Naive thymus-derived CD4-positive, alpha-beta T cell (primary cell): ENCODE measurements at places on chromosomes 12 and 14. TPM values are rescaled to one million over a fixed set of nuclear protein-coding genes. Genes with fewer than 3 reads are reported as not detected.

DNA sequence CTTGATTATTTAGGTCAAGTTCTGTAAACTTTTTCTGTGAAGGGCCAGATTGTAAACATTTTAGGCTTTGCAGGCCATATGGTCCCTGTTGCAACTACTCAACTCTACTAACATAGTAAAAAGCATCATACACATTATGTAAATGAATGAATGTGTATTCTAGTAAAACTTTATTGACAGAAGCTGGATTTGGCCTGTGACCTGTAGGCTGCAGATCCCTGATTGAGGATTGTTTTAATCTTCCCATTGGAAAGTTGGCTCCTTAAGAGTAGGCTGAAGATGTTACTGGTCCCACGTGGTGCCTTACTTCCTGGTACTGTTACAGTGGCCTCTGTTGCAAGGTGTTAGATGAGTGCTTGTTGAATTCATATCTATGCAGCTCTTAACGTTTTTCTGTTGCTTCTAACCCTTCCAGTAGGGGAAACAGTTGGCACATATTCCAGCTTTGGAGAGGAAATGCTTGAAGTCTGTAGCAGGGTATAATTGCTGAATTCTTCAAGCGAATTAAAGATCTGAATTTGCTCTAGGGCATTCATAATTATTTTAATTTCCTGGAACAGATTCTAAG is 133.6 kb upstream of the DNM1L start:
- no peak for DNase-seq

The SMAGP gene
- total RNA-seq, result 3.9 TPM

- peak; percentile 64 for DNase-seq
These were observed 10.0 kb upstream of the GPR19 start for GRCh38 chr12:12705838-12706520.

DNA sequence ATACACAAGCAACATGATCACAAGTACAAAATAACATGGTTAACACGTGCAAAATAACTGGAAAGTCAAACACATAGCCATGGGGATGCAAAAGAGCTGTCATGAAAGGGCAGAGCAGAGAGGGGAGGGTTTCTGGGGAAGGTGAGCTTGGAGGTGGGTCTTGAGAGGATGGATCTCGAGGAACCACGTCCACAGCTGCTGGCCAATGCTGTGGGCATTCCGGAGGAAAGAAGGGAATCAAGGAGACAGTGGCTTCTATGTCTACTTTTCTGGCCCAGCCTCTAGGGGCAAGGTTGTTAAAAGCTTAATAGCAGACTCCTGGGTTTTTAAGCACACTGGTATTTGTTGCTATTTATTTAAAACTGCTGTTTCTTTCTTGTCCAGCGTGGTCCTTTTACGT is 8.4 kb upstream of the MYH7 start:
- DNase-seq, result no peak

DNA sequence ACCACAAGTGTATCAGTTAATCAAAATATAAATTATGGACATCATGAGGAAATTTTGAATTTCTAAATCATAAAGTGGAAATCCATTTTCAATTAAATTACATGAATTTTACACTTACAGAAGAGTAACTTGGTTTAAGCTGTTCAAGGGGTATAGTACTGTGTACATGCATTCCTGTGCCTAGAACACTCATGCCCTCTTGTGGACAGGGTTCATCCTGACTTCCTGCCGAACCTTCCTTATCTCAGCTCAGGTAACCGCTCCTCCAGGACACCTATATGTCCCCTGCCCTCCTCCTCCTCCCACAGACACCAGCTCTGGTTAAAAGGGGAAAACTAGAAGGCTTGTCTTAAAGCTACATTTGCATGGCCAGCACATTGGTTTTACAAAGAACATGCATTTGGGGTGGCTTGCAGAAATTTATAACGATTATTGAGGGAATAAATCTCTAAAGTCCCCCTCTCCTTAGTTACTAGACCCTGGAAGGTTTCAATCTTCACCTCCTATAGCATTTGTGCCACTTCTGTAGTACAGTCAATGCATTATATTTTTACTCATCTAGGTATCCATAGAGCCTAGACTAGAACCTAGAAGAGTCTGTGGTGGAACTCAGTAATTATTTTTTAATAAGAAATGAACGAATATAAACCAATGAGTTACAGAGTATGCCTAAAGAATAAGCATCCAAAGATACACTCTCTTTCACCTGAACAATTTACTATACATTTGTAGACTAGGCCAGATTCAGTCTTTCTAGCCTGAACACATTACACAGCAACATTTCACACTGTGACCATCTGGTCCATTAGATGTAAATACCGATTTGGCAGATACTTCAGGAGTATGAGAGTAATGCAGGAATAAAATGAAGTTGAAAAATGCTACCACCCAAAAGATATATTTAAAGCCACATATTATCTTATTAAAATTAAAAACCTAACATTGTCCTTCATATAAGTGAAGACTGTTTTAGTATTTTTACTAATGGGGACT is 345.6 kb downstream of the PAWR start:
- no peak for DNase-seq

GRCh38 chr14:97002454-97002853 is 205.3 kb downstream of the VRK1 start:
- no peak for DNase-seq

GRCh38 chr14:88825078-88825458 is 617 bp downstream of the TTC8 start:
- DNase-seq, result no peak

The USP5 gene
- total RNA-seq, result 119 and 134 TPM in 2 replicates

The USP44 gene
- total RNA-seq, result 12.2 TPM

The FOXG1 gene
- total RNA-seq, result not detected

DNA sequence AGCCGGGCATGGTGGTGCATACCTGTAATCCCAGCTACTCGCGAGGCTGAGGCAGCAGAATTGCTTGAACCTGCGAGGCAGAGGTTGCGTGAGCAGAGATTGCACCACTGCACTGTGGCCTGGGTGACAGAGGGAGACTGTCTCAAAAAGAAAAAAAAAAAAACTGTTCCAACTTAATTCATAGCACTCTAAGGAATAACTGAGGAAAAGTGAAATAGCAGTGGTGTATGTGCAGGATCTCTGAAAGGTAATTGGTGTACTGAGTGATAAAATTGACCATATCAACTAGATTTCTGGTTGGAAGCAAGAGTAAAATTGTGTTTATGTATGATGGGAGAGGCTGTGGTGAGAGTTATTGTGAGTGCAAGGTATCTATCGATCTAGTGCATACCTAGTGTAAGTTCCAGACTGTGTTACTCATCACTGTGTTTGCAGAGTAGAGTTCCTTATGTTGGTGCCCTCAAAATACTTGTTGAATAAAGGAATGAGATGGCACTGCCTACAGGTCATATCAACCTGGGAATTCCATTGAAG is 6.3 kb downstream of the CAND1 start:
- DNase-seq, result no peak

GRCh38 chr12:27899151-27899661 is 73.3 kb downstream of the PTHLH start:
- DNase-seq, result no peak

DNA sequence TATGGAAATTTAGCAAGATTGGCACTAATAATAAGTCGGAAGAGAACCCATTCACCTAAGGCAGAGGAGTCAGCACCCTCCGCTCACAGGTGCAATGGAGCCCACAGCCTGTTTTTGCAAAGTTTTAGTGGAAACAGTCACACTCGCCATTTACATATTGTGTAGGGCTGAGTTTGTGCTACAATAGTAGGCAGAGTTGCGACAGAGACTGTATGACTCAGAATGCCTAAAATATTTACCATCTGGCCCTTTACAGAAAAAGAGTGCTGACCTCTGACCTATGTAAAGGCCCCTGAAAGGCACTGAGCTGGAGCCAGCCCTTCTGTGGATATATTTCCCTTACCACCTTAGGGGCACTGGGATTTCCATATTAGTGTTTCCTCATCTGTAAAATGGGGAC is 79.0 kb downstream of the PRIMA1 start:
- no peak for DNase-seq

DNA sequence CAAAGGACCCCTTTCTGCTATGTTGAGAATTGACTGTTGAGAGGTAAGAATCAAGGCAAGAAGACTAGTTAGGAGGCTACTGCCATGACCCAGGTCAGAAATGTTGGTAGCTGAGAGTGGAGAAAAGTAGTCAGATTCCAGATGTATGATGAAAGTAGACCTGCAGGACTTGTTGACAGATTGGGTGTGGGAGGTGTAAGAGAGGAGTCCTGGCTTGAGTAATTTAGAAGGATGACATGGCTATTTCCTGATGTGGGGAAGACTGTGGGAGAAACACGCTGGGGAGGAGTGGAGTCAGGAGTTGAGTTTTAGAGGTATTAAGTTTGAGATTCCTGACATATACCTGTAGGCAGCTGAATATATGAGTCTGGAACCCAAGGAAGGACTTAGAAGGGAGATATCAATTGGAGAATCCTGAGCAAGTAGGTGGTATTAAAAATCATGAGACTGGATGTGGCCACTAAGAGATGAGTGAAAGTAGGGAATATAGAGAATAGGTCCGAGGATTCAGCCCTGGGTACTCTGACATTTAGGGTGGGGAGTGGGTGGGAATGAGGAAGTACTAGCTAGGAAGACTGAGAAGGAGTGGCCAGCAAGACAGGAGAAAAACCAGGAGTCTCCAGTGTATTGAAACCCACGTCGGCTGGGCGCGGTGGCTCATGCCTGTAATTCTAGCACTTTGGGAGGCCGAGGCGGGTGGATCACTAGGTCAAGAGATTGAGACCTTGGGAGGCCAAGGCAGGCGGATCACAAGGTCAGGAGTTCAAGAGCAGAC is 12.6 kb upstream of the DDX47 start:
- no peak for DNase-seq

DNA sequence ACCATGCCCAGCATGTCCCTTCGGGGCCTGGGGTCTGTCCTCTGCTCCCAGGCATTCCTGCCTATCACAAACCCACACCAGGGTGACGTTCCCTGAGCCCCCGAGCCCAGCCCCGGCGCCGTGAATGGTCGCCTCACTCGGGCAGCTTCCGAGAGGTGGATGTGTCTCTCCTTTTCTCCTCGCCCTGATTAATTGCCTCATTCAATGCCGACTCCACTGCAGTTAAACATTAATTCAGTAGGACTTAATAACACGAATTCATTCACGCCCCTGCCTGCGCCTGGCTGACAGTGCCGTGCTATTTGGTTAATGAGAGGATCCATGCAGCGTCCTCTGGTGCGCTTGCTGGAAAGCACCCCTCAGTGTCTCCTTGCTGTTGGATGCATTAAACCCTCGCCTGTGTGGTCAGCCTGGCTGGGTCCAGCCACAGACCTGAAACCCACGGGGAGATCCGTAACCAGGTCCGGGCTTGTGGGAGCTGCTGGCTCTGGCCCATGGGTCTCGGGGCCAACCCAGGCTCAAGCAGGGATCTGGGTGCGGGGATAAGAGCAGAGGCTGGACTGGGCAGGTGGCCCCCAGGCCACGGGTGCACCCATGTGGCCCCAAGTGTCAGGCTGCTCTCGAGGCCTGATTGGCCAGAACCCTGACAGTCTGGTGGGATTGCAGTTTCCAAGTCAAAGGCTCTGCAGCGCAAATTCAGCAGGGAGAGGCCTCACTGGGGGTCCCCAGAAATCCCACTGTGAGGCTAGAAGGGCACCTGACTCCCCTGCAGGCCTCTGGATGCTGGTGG is 55.4 kb downstream of the FBRSL1 start:
- no peak for DNase-seq
